CD4-positive, alpha-beta T cell treated with Interferon gamma for 1 hour (primary cell): ENCODE measurements at places on chromosomes 12 and 14.

DNA sequence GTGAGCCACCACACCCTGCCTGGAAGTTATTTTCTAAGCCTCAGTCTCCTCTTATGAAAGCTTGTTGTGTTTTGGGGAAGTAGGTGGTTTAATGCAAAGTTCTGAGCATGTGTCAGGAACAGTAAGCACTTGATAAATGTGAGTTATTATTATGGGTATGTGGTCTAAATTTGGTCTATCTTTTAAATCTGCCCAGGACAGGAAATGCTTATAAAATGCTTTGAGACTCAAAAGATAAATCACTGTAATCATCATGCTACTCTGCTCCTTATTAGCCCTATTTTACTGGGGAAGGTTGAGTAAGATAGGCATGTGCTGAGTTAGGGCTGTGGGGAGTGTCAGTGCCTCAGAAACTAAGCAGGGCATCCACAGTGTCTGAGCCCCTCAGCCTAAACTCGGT, 13.1 kb upstream of the SRSF5 start:
- no peak for DNase-seq

- DNase-seq, result no peak
Observed at GRCh38 chr12:107543416-107543815, 142.2 kb upstream of the PWP1 start.

GRCh38 chr12:111942557-111942956, 70.4 kb downstream of the TMEM116 start:
- no peak for DNase-seq

DNA sequence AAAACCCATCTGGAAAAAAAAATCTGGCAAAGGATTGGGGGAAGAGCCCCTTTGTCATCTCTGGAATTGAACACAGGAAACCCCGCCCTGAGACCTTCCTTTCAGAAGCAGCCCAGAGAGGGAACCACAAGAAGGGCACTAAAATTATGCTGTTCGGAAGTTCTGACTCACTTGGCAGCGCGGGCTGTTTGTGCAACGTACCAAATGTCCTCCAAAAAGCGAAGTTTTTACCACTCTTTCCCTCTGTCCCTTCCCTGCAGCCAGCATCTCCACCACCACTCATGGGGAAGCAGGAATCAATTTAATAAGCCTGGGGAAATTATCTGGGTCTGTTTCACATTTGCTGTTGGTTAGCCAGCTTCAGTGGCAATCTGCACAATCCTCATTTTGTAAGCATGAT, 3.2 kb upstream of the SYNE3 start:
- DNase-seq, result peak; percentile 58

GRCh38 chr14:32343926-32344430, 14.9 kb downstream of the AKAP6 start:
- DNase-seq, result no peak

GRCh38 chr12:513446-513845, 53.7 kb downstream of the B4GALNT3 start:
- no peak for DNase-seq

GRCh38 chr12:117098361-117099217, 627 bp downstream of the TESC start:
- no peak for DNase-seq

- peak; percentile 80 for DNase-seq
Observed at GRCh38 chr12:124713041-124713435, 145.6 kb upstream of the NCOR2 start.

- no peak for DNase-seq
Observed at GRCh38 chr14:90344331-90345238, 12.8 kb upstream of the NRDE2 start.

- DNase-seq, result no peak
Observed at GRCh38 chr12:42362647-42363260, 36.8 kb downstream of the PPHLN1 start.

DNA sequence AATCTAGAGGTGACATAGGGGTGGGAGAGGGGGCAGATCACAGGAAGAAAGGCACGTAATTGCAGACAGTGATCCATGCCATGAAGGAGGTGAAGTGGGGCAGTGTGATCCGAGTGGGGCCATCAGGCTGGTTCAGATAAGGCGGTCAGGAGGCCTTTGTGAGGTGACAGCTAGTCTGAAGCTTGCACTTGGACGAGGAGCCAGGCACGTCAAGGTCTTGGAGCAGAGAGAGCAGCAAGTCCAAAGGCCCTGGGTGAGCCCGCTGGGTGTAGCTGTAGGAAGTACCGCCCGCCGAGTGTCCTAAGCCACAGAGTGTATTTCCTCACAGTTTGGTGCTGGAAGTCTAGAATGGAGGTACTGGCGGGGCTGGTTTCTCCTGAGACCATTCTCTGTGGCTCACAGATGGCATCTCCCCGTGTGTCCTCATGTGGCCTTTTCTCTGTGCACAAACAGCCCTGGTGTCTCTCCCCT, 23.6 kb downstream of the RHOF start:
- no peak for DNase-seq

DNA sequence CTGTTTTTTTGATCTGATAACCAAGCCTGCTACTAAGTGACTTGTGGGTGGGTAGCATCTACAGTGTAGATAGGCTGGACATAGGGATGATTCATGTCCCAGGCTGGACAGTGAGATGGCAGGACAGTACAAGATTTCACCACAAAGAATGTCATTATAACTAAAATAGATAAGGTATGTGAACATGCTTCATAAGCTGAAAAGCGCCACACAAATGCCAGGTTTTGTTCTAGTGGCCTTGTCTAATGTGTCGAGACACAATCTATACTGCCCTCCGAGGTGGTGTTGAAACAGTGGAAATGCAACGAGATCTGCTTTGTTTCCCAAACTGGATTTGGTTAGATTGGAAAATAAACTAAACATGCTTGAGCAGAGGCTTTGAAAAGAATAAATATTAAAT, 4.4 kb downstream of the LGALS3 start:
- no peak for DNase-seq

DNA sequence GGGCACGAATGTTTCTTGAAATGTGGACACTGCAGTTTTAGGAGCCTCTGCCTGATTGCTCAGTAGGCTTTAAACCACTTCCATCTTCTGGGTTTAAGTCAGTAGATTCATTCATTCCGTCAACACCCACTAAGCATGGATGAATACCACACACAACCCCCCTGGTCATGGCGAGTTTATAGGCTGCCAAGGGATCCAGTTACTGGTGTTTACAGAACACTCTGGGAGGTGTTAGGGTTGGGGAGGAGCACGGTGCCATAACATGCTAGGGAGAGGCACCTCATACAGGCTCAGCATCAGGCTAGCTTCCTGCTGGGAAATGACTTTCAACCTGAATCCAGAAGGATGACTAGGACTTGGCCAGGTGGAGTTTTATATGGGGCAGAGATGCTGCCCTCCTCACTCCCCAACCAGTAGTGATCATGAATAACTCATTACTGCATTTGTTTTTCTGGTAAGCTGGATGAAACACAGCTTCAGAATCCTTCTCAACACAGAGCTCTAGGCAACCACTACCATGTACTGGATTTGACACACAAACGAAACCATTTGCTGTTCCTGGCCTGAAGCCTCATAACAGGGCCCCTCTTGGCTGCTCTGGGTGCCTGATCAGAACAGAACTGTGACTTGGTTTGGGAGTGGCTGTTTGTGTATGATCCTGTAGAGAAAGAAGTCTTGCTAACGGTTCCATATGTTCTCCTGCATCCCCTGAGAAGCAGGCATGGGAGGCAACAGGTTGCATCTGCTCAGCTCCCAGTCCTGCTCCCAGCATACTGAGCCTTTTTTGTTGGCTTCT, 47.9 kb downstream of the FBXW8 start:
- DNase-seq, result no peak

DNA sequence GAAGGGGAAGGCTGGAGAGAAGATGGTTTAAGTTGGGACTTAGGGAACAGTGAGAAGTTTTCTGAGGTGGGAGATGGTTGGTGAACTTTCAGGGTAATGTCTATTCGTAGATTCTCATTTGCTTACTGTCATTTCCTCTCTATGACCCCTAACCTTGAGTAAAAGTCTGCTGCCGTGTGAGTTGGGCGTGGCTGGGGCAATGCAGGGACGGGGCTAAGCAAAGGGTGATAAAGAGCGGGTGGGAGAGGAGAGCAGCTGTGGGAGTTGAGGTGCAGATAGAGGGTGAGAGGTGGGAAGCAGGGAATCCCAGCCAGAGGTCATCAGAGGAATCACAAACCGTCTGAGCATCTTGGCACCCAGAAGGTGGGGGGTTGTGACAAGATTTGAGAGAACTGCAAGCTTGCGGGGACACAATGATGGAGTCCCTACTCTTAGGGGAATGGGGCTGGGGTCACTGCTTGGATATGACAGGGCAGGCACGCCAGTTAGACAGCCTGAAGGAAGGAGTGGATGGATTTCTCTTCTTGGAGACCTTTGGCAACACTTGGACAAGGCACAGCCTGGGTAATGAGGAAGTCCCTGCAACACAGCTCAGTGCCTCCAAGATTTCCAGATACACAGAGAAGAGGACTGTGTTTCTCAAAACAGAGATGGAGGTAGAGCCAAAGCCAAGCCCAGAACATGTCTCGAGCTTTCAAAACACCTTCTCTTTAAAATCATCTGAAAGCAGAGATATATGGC, 45.9 kb upstream of the CTDSP2 start:
- DNase-seq, result no peak
